ENCODE measurements at places on chromosomes 2 and 18. TPM values are rescaled to one million over a fixed set of nuclear protein-coding genes. Genes with fewer than 3 reads are reported as not detected.

DNA sequence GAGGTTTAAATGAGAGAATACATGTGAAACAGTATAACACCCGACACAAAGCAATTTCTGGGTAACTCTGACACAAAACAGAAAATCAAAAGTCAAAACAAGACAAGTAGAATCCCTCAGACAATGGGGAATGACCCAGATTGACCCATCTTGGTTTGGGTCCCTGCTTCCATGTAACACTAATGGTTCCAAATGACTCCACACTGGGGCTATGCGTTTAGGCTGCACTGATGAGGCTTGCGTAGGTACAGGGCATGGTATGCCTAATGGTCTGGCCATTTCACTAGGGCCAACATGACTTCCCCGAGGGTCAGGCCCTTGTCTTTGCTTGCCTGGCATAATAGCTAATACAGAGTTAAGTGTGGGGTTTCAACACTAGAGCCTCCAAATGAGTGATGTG is 27.2 kb upstream of the NFE2L2 start:
- peak overlapping the region; percentile 80 for H3K27ac ChIP-seq
- H3K4me1 ChIP-seq: peaks cover 32% of the 10 kb centered on the region
- no peaks in the 10 kb centered on the region for H3K27me3 ChIP-seq
- H3K36me3 ChIP-seq: no peaks in the 10 kb centered on the region

GRCh38 chr18:62018034-62018758 is 125.4 kb upstream of the RNF152 start:
- no peaks in the 10 kb centered on the region for H3K36me3 ChIP-seq
- peaks cover 3% of the 10 kb centered on the region for H3K4me1 ChIP-seq
- H3K27me3 ChIP-seq: peaks cover 13% of the 10 kb centered on the region
- H3K4me3 ChIP-seq: no peak overlapping the region

Gene IL1RL2
- not detected for total RNA-seq

GRCh38 chr2:232496501-232497270 is 9.1 kb upstream of the ECEL1 start:
- H3K27me3 ChIP-seq: peaks cover 4% of the 10 kb centered on the region
- no peaks in the 10 kb centered on the region for H3K36me3 ChIP-seq
- no peak overlapping the region for H3K27ac ChIP-seq
- H3K4me1 ChIP-seq: no peaks in the 10 kb centered on the region

GRCh38 chr2:46241344-46241743 is 55.9 kb upstream of the EPAS1 start:
- no peak overlapping the region for H3K27ac ChIP-seq
- DNase-seq: no peak
- H3K36me3 ChIP-seq: no peaks in the 10 kb centered on the region
- peaks cover 11% of the 10 kb centered on the region for H3K4me1 ChIP-seq
- peaks cover 8% of the 10 kb centered on the region for H3K27me3 ChIP-seq

Gene RAB27B
- total RNA-seq: 1.6 TPM

Gene DSG1
- not detected for total RNA-seq

Gene SLC19A3
- not detected for total RNA-seq

Gene XIRP2
- not detected for total RNA-seq

DNA sequence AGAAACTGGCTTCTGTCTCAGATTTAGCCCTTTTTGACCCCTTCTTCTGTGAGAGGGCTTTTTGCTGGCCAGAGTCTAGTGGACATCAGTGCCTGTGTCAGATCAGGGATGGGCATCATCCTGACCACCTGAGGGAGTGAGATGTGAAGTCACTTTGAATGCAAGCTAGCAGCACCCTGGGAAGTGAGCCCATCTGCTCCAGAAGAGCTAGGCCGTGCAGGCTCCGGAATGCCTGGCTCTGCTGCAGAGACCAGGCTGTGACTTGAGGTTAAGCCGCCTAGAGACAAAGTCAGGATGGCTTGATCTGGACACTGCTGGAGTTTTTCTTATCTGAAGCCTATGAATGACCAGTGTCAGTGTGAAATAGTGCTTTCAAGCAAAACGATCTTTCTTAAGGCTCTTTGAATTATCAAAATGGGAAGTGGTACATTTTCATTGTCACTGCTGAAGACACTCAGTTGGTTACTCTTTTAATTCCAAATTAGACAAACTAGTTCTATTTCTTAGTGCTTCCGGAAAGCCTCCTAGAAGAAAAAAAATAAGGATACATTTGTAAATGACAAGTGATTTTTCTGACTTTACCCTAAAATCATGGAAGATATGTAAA is 20.8 kb downstream of the DGUOK start:
- no peak overlapping the region for H3K4me3 ChIP-seq
- peaks cover 39% of the 10 kb centered on the region for H3K36me3 ChIP-seq
- H3K4me1 ChIP-seq: peaks cover 42% of the 10 kb centered on the region

DNA sequence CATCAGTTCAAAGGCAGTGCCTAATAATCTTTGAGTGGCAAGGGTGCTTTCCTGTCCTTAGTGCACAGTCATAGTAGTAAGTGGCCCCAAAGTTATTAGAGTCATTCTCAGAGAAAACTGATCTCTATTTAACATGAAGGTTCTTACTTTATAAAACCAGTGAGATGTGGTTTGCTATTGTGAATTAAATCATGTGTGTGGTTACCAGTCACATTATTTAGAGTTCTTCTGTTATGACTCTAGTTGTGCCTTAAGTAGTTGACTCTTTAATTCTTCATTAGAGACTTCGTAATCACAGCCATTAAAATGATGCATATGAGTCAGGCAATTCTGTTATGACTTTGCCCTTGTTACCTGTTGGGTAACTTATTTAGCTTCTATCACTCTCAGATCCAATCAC is 1392.9 kb upstream of the ACVR2A start:
- DNase-seq: no peak
- H3K27ac ChIP-seq: no peak overlapping the region
- H3K4me1 ChIP-seq: no peaks in the 10 kb centered on the region
- H3K27me3 ChIP-seq: no peaks in the 10 kb centered on the region

- no peaks in the 10 kb centered on the region for H3K27me3 ChIP-seq
- no peak for DNase-seq
- no peak overlapping the region for H3K4me3 ChIP-seq
- peak overlapping the region; percentile 15 for H3K27ac ChIP-seq
- H3K36me3 ChIP-seq: peaks cover 5% of the 10 kb centered on the region
- peaks cover 54% of the 10 kb centered on the region for H3K4me1 ChIP-seq
Observed at GRCh38 chr2:231965102-231965501, 3.6 kb downstream of the DIS3L2 start.

- H3K36me3 ChIP-seq: peaks cover 39% of the 10 kb centered on the region
- H3K4me1 ChIP-seq: peaks cover 76% of the 10 kb centered on the region
- H3K27ac ChIP-seq: no peak overlapping the region
- no peaks in the 10 kb centered on the region for H3K27me3 ChIP-seq
- no peak for DNase-seq
Observed at GRCh38 chr18:44803019-44803650, 122.4 kb downstream of the SETBP1 start.

DNA sequence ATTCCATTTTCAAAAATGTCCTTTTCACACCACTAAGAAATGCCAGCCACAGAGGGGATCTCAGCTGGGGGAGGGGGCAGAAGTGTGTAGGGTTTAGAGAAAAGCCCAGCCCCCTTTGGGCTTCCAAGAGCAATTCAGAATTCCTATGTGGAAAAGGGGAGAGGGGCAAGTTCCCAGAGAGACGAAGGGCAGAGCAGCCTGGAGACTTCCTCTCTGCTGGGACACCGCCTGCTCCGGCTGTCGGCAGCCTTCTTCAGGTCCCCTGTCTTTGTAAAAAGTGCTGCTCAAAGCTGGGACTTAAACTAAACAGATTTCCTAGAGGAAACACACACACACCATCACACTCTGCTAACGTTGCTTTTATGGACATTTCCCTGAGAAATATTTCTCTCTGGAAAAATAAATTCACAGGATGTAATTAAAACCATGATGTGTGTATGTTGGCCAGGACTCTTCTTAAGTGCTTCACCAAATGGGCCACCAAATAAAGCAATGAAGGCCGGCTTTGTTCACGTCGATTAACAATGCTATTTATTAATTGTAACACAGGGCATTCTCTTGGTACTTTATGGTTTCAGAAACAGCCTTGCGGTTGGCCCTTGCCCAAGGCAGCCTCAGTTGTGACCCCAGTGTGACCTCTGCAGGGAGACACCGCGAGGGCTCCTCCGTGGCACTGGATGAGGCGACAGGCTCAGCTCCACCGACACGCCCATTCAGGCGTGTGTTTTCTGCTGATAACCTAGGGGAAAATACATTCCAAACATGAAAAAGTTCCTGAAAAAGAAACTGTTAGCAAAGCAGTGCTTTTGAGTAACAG is 5.6 kb upstream of the ASB1 start:
- H3K4me1 ChIP-seq: peaks cover 6% of the 10 kb centered on the region
- no peaks in the 10 kb centered on the region for H3K36me3 ChIP-seq
- H3K27me3 ChIP-seq: no peaks in the 10 kb centered on the region
- no peak for DNase-seq
- H3K4me3 ChIP-seq: no peak overlapping the region

DNA sequence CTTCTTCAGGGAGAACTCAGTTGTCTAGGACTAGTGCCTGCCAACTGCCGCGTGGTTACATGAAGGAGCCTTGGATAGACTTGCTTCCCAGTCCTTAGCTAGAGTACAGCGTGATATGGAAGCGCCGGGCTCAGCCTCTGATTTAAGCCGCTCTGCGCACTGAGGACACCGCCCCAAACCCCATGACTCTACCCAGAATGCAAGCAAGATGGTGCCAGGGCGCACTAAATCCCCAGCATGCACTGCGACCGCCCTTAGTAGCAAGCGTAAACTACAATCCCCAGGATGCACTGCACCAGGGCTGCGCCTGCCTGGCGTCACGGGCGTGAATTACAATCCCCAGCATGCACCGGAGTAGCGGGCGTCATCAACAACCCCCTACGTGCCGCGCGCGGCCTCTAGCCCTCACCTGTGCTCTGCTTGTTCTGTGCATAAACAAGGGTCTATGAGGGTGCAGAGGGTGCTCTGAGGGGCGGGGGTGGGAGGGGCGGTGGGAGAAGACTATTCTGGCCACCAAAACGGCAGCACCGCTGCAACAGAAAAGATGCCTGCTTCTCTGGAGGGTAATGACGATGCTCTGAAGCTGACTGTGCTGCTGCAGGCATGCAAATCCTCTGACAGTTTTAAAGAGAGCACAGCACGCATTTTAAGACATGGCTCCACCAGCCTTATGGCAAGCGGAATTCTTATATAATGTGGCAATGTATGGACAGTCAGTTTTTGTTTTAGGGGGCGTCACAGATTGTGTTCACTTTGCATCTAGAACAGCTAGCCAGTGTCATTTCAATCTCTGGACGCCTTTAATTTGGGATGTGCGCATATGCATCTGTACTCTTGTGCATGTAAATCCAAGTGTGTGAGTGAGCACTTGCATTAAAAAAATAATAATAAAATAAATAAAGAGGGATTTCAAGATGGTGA is 282.5 kb upstream of the MYT1L start:
- H3K4me3 ChIP-seq: peak overlapping the region; percentile 60
- no peaks in the 10 kb centered on the region for H3K36me3 ChIP-seq
- peak; percentile 76 for DNase-seq

Gene IL1F10
- not detected for total RNA-seq

Gene GALNT13
- total RNA-seq: not detected

- H3K4me1 ChIP-seq: peaks cover 4% of the 10 kb centered on the region
- H3K36me3 ChIP-seq: no peaks in the 10 kb centered on the region
- no peak overlapping the region for H3K4me3 ChIP-seq
- no peak for DNase-seq
Observed at GRCh38 chr2:225122007-225122406, 79.7 kb upstream of the DOCK10 start.

Gene ATP6V1C2
- not detected for total RNA-seq

Gene SDC1
- not detected for total RNA-seq

Gene APCDD1
- total RNA-seq: not detected

Gene HMSD
- 10.3 TPM for total RNA-seq

- H3K4me1 ChIP-seq: peaks cover 5% of the 10 kb centered on the region
- no peak for DNase-seq
- H3K36me3 ChIP-seq: peaks cover 5% of the 10 kb centered on the region
- H3K27me3 ChIP-seq: peaks cover 7% of the 10 kb centered on the region
- no peak overlapping the region for H3K4me3 ChIP-seq
Observed at GRCh38 chr18:62643181-62643580, 72.2 kb upstream of the PHLPP1 start.

- peaks cover 26% of the 10 kb centered on the region for H3K4me1 ChIP-seq
- H3K36me3 ChIP-seq: no peaks in the 10 kb centered on the region
- DNase-seq: no peak
- H3K27ac ChIP-seq: no peak overlapping the region
- H3K4me3 ChIP-seq: no peak overlapping the region
- H3K27me3 ChIP-seq: no peaks in the 10 kb centered on the region
Observed at GRCh38 chr18:54825601-54826344, 2.5 kb upstream of the RAB27B start.

DNA sequence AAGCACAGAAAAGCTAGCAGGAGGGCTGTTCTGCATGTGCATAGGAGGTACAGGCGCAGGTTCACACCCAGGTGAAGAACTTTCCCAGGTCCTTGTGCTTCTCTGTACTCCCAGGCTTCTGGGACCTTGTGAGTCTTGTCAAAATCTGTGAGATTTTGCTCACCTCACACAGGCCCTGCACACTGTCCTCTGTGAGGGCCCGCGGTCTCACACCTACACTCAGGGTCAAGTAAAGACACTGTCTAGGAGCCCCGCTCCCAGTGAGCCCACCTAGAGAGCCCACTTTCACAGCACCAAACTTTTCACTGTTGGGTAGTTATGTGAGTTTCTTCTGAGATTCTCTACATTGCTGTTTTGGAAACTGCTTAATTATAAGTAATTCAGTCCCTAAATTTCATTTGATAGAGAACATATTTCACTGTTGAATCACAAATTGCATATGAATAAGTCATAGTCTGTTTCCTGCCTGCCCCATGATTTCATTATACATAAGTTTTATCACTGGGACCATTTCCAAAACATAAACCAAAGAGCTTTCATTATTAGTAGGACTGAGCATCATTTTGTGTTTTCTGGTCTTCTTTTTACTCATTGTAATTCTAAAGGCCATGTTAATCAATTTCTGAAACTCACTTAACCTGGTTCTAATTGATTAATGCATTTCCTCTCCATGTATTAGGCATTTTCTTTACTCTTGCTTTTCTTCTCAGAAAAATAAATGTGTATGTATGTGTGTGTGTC is 234.2 kb upstream of the SPOPL start:
- H3K27me3 ChIP-seq: no peaks in the 10 kb centered on the region
- no peak for DNase-seq
- no peak overlapping the region for H3K4me3 ChIP-seq
- H3K36me3 ChIP-seq: peaks cover 8% of the 10 kb centered on the region
- H3K27ac ChIP-seq: no peak overlapping the region

DNA sequence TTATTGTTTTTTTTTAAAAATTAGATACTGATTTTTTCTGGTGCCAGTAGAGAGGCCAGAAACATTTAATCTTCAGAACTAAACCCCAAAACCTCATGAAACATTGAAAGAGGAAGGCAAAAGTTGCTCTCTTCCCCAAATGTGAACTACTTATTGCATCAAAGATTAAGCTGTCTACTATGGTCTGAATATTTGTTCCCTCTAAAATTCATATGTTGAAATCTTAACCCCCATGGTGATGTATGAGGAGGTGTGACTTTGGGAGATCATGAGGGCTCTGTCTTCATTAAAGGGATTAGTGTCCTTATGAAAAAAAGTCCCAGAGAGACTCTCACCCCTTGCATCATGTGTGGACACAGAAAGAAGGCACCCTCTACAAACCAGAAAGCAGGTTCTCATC is 28.2 kb upstream of the SLC8A1 start:
- H3K4me1 ChIP-seq: no peaks in the 10 kb centered on the region
- DNase-seq: no peak
- H3K27me3 ChIP-seq: no peaks in the 10 kb centered on the region
- H3K4me3 ChIP-seq: no peak overlapping the region
- H3K36me3 ChIP-seq: no peaks in the 10 kb centered on the region

Gene RNF25
- total RNA-seq: 22.3 TPM

Gene ANKRD30BL
- not detected for total RNA-seq

GRCh38 chr2:129443235-129443864 is 536.1 kb upstream of the RAB6C start:
- no peak overlapping the region for H3K27ac ChIP-seq
- DNase-seq: no peak
- peaks cover 4% of the 10 kb centered on the region for H3K27me3 ChIP-seq
- no peak overlapping the region for H3K4me3 ChIP-seq
- no peaks in the 10 kb centered on the region for H3K36me3 ChIP-seq
